Neural crest cell (in vitro differentiated cells): ENCODE measurements at places on chromosomes 11 and 22. TPM values are rescaled to one million over a fixed set of nuclear protein-coding genes. Genes with fewer than 3 reads are reported as not detected.

SLC25A18 gene
- total RNA-seq: 0.34 and 0.86 TPM in 2 replicates

P4HA3 gene
- total RNA-seq: not detected in 2 replicates

ANGPTL5 gene
- total RNA-seq: not detected in 2 replicates

GGT5 gene
- 0.56 and 0.59 TPM in 2 replicates for total RNA-seq

ST14 gene
- total RNA-seq: 0.12 and 0.30 TPM in 2 replicates

PVALB gene
- total RNA-seq: 0.61 and 0.68 TPM in 2 replicates

GRCh38 chr11:73116636-73117035, 25.5 kb downstream of the FCHSD2 start:
- H3K27ac ChIP-seq: no peak overlapping the region
- H3K4me3 ChIP-seq: no peak overlapping the region
- H3K4me1 ChIP-seq: no peaks in the 10 kb centered on the region
- no peaks in the 10 kb centered on the region for H3K27me3 ChIP-seq

GRCh38 chr11:14445542-14446530, 53.8 kb downstream of the COPB1 start:
- no peak for DNase-seq
- no peaks in the 10 kb centered on the region for H3K27me3 ChIP-seq
- peaks cover under 1% of the 10 kb centered on the region for H3K36me3 ChIP-seq
- H3K4me3 ChIP-seq: no peak overlapping the region

- H3K4me1 ChIP-seq: peaks cover 3% of the 10 kb centered on the region
- H3K4me3 ChIP-seq: peak overlapping the region; percentile 77
- no peak overlapping the region for H3K27ac ChIP-seq
- no peak for DNase-seq
- H3K36me3 ChIP-seq: no peaks in the 10 kb centered on the region
- H3K27me3 ChIP-seq: peaks cover 13% of the 10 kb centered on the region
Measured at GRCh38 chr11:289712-290620, 1.0 kb downstream of the PGGHG start.

- H3K36me3 ChIP-seq: no peaks in the 10 kb centered on the region
- H3K27me3 ChIP-seq: peaks cover 3% of the 10 kb centered on the region
- no peaks in the 10 kb centered on the region for H3K4me1 ChIP-seq
- no peak for DNase-seq
- no peak overlapping the region for H3K4me3 ChIP-seq
- H3K27ac ChIP-seq: no peak overlapping the region
Measured at GRCh38 chr22:50547263-50547985, 1.7 kb downstream of the KLHDC7B start.

GRCh38 chr22:46149512-46150033, 753 bp upstream of the PPARA start:
- DNase-seq: no peak
- H3K36me3 ChIP-seq: no peaks in the 10 kb centered on the region
- H3K4me3 ChIP-seq: peak overlapping the region; percentile 89
- H3K27me3 ChIP-seq: peaks cover 49% of the 10 kb centered on the region
- no peak overlapping the region for H3K27ac ChIP-seq

DNA sequence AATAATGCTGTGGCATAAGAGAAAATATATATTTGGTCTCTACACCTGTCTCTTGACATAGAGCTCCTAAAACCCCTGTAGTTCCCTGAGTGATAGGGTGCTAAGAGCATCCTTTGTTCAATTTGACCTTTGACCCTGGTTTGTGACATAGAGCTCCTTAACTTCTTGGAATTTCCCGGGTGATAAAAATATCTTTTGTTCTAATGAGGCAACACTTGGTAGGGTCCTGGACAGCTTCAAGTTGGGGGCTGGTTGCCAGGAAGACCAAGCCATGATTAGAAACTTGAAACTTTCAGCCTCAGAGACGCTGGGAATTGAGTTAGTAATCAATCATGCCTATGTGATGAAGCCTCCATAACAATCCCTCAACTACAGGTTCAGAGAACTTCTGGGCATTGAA, 105.4 kb downstream of the CASP12 start:
- H3K4me3 ChIP-seq: no peak overlapping the region
- no peak overlapping the region for H3K27ac ChIP-seq
- peaks cover 12% of the 10 kb centered on the region for H3K4me1 ChIP-seq
- no peaks in the 10 kb centered on the region for H3K36me3 ChIP-seq
- no peaks in the 10 kb centered on the region for H3K27me3 ChIP-seq

GRCh38 chr22:22745225-22746060, 101.0 kb downstream of the GGTLC2 start:
- H3K36me3 ChIP-seq: no peaks in the 10 kb centered on the region
- DNase-seq: peak; percentile 39
- no peak overlapping the region for H3K27ac ChIP-seq
- peaks cover 76% of the 10 kb centered on the region for H3K27me3 ChIP-seq
- no peak overlapping the region for H3K4me3 ChIP-seq

- H3K4me1 ChIP-seq: peaks cover 30% of the 10 kb centered on the region
- DNase-seq: no peak
- no peak overlapping the region for H3K27ac ChIP-seq
- H3K4me3 ChIP-seq: no peak overlapping the region
- H3K36me3 ChIP-seq: no peaks in the 10 kb centered on the region
Measured at GRCh38 chr22:31137721-31138120, 2.6 kb downstream of the PLA2G3 start.

DNA sequence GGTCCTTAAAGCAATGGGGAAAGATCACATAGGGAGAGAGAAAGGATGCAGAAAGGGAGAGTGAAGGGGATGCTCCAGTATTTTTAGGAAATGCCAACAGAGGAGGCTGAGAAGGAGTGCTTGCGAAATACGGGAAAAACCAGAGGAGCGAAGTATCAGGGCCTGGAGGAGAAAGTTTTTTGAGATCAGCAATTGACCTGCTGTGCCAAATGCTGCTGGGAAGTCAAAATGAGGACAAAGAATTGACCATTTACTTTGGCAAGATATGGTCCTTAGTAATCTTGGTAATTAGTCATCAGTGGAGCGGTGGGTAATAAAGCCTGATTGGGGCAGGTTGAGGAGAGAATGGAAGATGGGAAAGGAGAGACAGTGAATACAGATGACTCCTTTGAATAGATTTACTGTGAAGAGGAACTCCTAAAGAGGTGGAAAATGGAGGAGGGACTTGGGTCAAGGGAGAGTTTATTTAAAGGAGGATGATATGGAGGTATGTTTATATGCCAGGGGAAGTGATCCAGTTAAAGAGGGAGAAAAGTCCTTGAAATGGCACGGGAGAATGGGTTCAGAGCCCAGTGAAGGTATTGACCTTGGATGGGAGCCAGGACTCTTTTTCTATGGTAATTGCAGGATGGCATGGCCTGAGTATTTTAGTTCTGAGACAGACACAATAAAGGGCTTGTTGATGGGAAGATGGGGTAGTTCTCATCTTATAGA, 111.5 kb downstream of the PKNOX2 start:
- peaks cover 26% of the 10 kb centered on the region for H3K4me1 ChIP-seq
- no peak overlapping the region for H3K27ac ChIP-seq
- H3K36me3 ChIP-seq: no peaks in the 10 kb centered on the region
- DNase-seq: no peak
- no peak overlapping the region for H3K4me3 ChIP-seq

DNA sequence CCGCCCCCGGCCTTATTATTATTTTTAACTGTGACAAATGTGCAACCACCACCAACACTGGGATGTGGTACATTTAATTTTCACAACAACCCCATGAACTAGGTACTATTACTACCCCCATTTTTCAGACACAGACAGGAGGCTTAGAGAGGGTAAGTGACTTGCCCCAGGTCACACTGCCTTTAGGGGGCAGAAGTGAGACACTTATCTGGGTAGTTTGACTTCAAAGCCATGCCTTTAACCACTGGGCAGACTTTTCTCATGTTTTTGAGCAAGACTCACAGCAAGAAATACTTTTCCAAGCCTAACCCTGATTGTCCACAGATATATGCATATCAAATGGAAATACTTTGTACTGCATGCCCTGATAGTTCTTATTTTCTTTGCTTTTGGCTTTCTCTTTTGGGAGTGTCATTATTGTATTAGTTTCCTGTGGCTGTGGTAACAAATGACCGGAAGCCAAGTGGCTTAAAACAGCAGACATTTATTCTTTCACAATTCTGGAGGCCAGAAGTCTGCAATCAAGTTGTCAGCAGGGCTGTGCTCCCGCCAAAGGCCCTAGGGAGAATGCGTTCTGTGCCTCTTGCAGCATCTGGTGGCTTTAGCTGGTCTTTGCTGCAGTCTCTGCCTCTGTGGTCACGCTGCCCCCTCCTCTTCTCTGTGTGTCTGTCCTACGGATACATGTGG, 110.8 kb downstream of the GRIK4 start:
- peaks cover 4% of the 10 kb centered on the region for H3K27me3 ChIP-seq
- no peak overlapping the region for H3K27ac ChIP-seq
- peaks cover 6% of the 10 kb centered on the region for H3K4me1 ChIP-seq

GRCh38 chr22:22984967-22985366, 85.4 kb upstream of the GNAZ start:
- H3K4me1 ChIP-seq: no peaks in the 10 kb centered on the region
- H3K36me3 ChIP-seq: peaks cover 5% of the 10 kb centered on the region
- no peak overlapping the region for H3K4me3 ChIP-seq
- H3K27ac ChIP-seq: no peak overlapping the region

- H3K27me3 ChIP-seq: peaks cover 6% of the 10 kb centered on the region
- H3K4me1 ChIP-seq: peaks cover 20% of the 10 kb centered on the region
- H3K4me3 ChIP-seq: no peak overlapping the region
- no peaks in the 10 kb centered on the region for H3K36me3 ChIP-seq
Measured at GRCh38 chr22:39966470-39966869, 6.3 kb downstream of the TMA7B start.

- no peak for DNase-seq
- H3K36me3 ChIP-seq: no peaks in the 10 kb centered on the region
- no peak overlapping the region for H3K27ac ChIP-seq
Measured at GRCh38 chr11:108970221-108970991, 305.5 kb downstream of the DDX10 start.

DNA sequence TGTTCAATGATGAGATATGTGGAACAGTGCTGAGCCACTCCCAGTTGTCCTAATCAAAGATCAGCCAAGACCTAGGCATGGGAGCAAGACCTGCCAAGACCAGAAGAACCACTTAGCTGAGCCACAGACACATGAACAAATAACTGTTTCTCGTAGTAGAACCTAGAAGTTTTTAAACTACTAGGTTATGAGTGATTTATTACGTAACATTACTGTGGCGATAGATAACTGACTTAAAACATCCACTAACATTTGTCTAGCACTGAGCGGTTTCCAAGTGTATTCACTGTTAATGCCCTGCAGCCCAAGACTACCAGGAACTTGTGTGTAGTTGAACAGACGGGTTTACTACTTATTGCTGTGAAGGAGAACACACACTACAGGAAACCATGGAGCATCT, 120.4 kb downstream of the SERGEF start:
- no peak overlapping the region for H3K27ac ChIP-seq
- H3K4me3 ChIP-seq: no peak overlapping the region
- H3K4me1 ChIP-seq: peaks cover 11% of the 10 kb centered on the region
- no peak for DNase-seq
- no peaks in the 10 kb centered on the region for H3K27me3 ChIP-seq
- no peaks in the 10 kb centered on the region for H3K36me3 ChIP-seq

- H3K36me3 ChIP-seq: no peaks in the 10 kb centered on the region
- no peak overlapping the region for H3K4me3 ChIP-seq
- no peaks in the 10 kb centered on the region for H3K27me3 ChIP-seq
- no peak for DNase-seq
- no peaks in the 10 kb centered on the region for H3K4me1 ChIP-seq
Measured at GRCh38 chr11:98871690-98872089, 149.1 kb upstream of the CNTN5 start.

GRCh38 chr22:29147331-29147899, 58.3 kb upstream of the EMID1 start:
- no peaks in the 10 kb centered on the region for H3K36me3 ChIP-seq
- no peaks in the 10 kb centered on the region for H3K27me3 ChIP-seq
- H3K4me1 ChIP-seq: peaks cover 46% of the 10 kb centered on the region
- no peak for DNase-seq

GRCh38 chr11:122816761-122817520, 21.4 kb upstream of the CRTAM start:
- no peak for DNase-seq
- H3K4me3 ChIP-seq: no peak overlapping the region
- H3K27me3 ChIP-seq: no peaks in the 10 kb centered on the region

- DNase-seq: no peak
- H3K36me3 ChIP-seq: no peaks in the 10 kb centered on the region
- H3K27me3 ChIP-seq: no peaks in the 10 kb centered on the region
- H3K4me1 ChIP-seq: peaks cover 3% of the 10 kb centered on the region
Measured at GRCh38 chr11:90722552-90723190, 499.8 kb upstream of the CHORDC1 start.
